Motor neuron (in vitro differentiated cells): ENCODE measurements at places on chromosomes 2 and 18. TPM values are rescaled to one million over a fixed set of nuclear protein-coding genes. Genes with fewer than 3 reads are reported as not detected.

The OSBPL6 gene
- 5.8 and 6.8 TPM in 2 replicates for total RNA-seq

DNA sequence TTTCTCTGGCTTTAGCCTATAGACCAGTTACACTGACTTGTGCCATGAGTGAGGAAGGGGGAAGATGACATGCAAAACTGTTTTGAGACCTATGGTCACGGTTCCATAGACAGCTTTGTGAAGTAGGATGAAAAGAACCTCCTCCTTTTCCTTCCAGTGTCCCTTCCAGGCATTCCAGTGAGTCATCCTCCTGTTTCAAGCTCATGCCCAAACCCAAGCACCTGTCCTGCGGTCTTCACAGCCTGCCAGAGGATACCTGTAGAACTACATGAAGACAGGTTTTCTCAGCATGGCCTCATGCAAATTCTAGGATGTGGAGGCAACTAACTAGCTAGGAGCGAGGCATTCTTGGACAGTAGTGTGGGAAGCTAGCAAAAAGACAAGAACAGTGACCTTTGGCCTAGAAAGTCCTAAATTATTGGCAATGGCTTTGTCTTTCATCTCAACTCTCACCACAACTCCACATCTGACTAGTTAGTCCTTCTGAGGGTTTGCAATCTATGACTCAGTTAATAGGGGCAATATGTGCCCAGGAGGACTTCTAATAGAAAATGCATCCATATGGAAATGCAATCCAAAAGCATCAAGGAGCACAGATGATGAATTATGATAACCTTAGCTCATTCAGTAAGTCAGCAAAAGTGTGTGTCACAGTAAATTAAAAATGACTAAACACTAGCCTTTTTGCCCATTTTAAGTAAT, 154.7 kb downstream of the RBM43 start:
- ATAC-seq, result peak; percentile 57

The VWA3B gene
- 0.57 and 0.60 TPM in 2 replicates for total RNA-seq

DNA sequence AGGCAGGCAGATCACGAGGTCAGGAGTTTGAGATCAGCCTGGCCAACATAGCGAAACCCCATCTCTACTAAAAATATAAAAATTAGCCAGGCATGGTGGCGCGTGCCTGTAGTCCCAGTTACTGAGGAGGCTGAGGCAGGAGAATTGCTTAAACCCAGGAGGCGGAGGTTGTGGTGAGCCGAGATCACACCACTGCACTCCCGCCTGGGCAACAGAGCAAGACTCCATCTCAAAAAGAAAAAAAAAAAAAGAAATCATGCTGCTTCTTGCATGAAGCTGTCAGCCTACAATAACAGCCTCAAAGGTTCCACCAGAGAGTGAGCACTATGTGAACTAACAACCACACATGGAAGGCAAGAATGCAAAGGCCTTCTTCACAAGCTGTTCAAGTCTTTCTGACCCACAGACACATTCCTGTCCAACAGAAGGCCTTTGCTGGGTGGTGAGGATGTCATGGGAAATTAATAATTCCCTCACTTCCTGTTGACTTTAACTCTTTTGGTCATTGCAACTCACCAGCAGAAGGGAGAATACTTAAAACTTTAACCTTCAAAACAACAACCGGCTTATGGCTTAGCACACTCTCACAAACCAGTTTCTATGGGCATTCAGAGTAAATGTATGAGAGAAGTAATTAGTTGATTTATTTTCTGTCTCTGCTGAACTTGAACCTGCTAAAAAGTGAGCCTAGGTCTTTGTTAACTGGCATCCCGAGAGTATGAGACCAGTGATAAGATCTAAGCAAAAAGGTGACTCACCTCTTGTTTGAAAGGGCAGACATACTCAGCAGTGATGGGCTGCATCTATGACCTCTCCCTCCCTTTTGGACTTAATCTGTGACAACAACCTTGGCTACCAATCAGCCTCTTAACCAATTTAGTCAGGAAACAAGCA, 11.8 kb downstream of the PLEKHM3 start:
- peak; percentile 28 for ATAC-seq

DNA sequence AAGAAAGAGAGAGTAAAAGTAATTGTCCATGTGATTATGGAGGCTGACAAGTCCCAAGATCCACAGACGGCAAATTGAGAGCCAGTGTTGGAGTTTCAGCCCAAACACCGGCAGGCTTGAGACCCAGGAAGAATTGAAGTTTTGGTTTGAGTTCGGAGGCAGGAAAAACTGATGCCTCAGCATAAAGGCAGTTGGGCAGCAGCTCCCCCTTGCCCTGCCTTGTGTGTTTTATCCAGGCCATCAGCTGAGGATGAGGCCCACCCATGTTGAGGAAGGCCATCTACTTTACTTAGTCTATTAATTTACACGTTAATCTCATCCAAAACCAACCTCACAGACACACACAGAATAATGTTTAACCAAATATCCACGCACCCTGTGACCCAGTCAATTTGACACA, 64.6 kb upstream of the SERPINE2 start:
- no peak for ATAC-seq

GRCh38 chr2:135586148-135586547, 54.9 kb downstream of the R3HDM1 start:
- peak; percentile 99 for ATAC-seq

DNA sequence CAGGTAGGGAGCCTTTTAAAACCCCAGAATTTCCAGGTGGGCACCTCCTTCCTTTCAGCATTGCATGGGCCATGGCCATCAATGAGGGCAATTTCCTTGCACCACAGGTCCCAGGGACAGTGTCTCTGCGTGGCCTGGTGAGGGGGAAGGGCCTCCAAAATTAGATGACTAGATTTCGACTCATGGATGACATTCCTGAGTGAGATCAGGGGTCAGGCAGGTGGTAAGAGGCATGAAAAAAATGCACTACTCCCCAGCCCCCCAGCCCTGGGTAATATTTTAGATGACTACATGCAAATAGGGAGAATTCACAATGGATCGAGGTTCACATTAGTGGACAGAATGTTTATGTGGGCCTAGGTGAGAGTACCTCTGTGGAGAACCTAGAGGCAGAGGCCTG, 19.0 kb upstream of the IGFBP5 start:
- ATAC-seq, result no peak

DNA sequence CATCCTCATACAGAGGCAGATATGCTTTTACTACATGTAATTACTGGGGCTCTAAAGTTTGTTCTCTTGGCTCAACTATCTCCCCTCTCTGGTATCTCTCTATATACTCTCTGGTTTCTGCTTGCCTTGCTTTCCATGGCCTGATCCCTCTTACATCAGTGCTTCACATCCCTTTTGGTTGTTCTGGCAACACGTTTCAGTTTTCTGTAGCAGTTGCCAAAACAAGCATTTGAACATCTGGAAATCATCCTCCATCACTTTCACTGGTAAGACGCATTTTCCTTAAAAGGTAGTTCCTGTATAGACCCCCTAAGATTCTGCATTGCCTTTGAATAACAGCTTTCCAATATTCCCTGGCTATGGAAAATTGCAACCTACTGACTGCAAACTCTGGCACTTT, 25.9 kb downstream of the COL5A2 start:
- peak; percentile 3 for ATAC-seq

The CNTNAP5 gene
- not detected in 2 replicates for total RNA-seq

The GPR39 gene
- 1.3 TPM in 1 of 2 replicates, not detected in the other for total RNA-seq

- ATAC-seq, result no peak
Measured at GRCh38 chr2:11865378-11865777, 118.9 kb downstream of the LPIN1 start.

DNA sequence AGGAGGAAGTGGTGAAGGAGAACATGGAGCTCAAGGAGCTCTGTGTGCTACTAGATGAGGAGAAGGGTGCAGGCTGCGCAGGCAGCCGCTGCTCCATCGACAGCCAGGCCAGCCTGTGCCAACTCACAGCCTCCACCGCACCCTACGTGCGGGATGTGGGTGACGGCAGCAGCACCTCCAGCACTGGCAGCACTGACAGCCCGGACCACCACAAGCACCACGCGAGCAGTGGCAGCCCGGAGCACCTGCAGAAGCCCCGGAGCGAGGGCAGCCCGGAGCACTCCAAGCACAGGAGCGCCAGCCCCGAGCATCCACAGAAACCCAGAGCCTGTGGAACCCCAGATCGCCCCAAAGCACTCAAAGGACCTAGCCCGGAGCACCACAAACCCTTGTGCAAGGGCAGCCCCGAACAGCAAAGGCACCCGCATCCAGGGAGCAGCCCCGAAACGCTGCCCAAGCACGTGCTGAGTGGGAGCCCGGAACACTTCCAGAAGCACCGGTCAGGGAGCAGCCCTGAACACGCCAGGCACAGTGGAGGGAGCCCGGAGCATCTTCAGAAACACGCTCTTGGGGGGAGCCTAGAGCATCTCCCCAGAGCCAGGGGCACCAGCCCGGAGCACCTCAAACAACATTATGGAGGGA, 9.0 kb downstream of the CCDC85A start:
- ATAC-seq, result no peak

The SCYGR4 gene
- 0.13 TPM in 1 of 2 replicates, not detected in the other for total RNA-seq
